ENCODE measurements at places on chromosomes 11 and 22.
A peak's percentile ranks its signal among the peaks of the same experiment; 100 is the strongest.

DNA sequence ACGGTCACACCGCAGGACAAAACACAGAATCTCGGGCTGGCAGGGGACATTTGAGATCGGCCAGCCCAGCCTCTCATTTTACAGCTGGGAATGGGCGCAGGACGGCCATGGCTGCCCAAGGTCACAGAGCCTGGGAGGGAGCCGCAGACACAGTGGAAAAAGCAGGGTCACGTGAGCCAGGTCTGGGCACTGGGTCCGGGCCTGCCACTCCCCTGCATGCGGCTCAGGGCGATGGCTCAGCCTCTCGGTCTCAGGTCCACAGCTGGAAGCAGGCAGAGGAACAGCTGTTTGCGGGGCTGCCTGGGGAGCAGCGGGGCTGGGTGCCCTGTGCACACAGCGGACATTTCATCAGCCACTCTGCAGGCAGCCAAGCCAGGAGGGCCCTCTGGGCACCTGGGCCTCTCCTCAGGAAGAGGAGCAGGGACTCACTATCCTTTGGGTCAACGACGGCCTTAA is 10.4 kb upstream of the PPARA start:
- DNase-seq, result peak; percentile 63

GRCh38 chr22:25012741-25013143 is 60.2 kb downstream of the KIAA1671 start:
- no peak for DNase-seq

DNA sequence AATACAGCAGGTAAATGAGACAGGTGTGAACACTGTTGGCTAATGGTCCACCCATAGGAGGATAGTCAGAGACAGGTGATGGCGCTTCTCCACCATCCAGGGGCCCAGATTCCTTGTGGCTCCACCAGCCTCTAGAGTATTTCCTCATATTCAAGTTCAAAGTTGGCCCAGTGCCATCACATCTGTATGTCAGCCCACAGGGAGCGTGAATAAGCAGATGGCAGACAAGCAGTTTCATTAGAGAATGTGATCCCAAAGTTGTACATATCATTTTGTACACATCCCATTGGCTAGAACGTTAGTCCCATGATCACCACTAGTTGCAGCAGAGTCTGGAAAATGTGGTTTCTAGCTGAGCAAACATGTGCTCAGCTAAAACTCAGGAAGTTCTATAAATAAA is 11.0 kb upstream of the CWF19L2 start:
- DNase-seq, result no peak

GRCh38 chr22:41557401-41558240 is 3.2 kb upstream of the CSDC2 start:
- DNase-seq, result peak; percentile 90

GRCh38 chr22:44497218-44497904 is 672 bp downstream of the RTL6 start:
- peak; percentile 51 for DNase-seq

DNA sequence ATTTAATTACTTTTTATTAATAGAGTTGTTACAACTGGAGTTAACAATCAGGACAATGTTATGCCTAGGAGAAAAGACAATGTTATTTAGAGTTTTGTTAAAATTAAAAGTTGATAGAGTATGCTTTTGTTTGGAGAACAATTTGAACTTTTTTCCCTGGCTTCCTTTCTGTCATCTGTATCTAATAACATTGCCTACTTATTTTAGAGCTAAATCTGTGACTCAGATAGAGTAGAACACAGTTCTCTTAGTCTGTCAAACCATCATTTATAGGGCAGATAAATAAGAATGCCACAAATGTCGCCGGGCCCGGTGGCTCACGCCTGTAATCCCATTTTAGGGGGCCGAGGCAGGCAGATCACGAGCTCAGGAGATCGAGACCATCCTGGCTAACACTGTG is 28.9 kb upstream of the YAP1 start:
- no peak for DNase-seq

DNA sequence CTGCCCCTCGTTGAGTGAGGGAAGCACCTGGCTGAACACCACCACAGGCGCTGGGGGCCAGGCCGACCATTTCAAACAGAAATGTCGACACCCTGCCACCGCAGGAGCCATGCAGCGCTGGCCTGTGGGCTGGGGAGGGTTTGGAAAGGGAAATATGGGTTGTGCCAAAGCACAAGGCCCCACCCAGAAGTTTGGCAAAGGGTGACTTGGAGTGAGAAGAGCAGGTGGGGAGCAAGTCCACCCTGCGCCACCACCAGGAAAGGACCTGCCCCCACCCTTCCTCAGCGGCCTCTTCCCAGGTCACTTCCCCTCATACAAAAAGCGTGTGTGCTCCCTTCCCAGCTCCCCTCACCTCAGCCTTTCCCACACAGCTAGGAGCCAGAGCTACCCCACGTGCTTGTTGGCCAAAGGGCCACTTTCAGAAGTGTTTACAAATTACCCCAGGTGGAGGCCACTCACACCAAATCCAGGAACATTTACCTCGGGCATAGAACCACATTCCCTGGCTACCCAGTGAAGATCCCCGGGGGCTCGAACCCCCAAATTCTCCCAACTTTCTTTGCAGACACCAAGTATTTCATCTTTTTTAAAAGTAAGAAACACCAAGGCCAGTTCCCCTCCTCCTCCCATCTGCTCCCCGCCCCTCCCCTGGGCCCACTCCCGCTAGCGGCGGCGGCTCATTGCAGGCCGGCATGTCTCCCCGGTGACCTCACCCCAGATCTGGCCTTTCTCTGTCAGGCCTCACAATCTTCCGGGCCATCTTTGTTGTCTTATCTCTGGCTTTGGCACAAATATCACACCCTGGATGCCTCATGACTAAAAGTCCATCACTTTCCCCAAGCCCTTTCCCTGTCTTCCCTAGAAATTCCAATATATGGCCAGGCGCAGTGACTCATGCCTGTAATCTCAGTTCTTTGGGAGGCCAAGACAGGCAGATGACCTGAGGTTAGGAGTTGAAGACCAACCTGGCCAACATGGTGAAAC is 20.5 kb upstream of the SCGB1A1 start:
- peak; percentile 70 for DNase-seq

GRCh38 chr11:133896642-133897330 is 51.5 kb upstream of the SPATA19 start:
- DNase-seq, result no peak

DNA sequence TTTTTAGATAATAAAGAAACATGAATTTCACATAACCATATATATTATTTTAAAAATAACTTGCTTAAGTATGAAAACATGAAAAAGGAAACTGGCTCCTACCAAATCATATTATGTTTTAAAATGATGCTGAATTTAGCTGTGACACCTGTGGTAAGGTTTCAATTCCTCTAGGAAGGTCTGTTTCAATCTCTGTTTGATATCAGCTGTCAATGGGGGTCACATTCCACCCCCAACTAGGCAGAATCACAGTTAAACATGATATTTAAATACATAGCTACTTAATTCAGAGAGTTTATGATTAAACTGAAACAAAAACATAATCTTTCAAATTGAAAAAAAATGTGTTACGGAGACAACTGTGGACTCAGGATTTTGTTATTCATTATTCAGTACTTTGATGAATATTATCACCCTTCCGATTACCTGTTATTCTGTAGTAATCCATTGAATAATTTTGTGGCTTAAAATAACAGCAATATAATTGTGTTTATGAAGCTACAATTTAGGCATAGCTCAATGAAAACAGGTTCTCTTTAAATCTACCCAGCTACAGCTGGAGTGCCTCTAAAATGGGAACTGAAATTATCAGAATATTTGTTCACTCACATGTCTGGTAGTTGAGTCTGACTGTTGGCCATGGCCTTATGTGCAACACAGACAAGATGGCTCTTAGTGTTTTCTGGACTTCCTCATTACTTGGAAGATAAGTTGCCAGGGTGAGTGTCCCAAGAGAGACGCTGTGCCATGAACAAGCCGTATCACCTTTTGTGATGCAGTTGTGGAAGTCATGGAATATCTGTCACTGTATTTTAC is 244.6 kb upstream of the ANO3 start:
- DNase-seq, result no peak

DNA sequence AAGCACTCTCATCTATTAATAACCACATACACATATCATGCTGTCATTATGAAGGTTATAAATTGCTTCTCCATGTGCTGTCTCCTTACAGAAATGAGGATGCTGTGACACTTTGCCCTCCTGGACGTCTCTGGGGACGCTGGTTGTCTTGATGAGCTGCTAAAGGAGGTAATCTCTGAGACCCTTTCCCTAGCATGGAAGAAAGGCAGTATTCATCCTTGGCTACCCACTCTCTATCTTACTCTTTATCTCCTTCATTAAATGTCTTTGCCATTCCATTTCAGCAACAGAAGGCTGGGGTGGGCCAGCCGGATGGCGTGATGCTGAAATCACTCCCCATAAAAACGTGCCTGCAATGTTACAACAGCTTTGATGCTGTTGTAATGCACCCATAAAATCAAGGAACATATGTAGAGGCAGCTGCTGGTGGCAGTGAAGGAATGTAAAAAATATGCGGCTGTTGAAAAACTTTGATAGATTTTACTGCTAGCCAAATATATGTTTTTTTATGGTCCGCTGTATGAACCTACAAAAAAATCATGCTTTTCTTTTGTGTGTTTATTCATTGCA is 715.1 kb upstream of the API5 start:
- DNase-seq, result no peak

GRCh38 chr22:30266445-30267381 is at the start of gene OSM:
Gene OSM, minus strand, starts transcription at chr22:30266851. Its CDS starts 52 bp downstream, at chr22:30266799.
- DNase-seq, result peak; percentile 88

DNA sequence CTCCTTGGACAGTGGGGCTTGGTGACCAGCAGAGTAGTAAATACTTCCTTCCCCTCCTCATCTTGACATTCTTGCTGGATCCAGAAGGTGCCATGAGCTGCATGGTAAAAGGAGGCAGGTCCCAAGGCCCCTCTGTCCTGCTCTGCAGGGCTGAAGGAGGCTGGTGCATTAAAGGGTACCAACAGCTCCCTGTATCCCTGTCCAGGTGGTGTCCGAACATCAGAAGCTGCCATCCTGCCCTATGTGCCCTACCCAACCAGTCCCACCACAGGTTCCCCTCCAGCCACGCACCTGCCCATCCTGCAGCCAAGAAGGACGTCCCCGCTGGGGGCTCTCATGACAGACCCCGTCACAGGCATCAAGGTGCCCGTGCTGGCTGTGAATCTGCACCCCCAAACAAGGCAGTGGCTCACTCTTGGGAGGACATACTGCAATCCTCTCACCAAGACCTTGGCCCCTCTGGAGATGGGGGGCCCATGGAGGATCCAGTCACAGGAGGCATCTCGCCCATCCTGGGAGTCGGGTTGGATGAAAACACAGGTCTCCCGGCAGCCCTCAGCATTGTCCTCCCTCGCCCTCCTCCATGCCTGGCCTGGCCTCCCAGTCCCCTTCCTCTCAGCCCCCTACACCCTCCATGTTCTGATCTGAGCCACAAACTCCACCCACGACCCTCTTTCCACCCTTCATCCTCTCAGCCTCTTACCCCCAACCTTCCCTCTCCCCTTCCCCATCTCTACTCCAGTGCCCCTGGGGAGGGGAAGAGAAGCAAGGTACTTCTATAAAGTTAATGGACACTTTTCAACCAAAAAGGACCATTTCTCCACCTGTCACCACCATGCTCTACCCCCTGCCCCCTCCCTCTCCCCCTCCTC is 55.1 kb downstream of the BTG4 start:
- no peak for DNase-seq

GRCh38 chr22:33054001-33054675 is 4.0 kb downstream of the SYN3 start:
- DNase-seq, result no peak

GRCh38 chr11:102194990-102195389 is 84.7 kb downstream of the YAP1 start:
- DNase-seq, result no peak

DNA sequence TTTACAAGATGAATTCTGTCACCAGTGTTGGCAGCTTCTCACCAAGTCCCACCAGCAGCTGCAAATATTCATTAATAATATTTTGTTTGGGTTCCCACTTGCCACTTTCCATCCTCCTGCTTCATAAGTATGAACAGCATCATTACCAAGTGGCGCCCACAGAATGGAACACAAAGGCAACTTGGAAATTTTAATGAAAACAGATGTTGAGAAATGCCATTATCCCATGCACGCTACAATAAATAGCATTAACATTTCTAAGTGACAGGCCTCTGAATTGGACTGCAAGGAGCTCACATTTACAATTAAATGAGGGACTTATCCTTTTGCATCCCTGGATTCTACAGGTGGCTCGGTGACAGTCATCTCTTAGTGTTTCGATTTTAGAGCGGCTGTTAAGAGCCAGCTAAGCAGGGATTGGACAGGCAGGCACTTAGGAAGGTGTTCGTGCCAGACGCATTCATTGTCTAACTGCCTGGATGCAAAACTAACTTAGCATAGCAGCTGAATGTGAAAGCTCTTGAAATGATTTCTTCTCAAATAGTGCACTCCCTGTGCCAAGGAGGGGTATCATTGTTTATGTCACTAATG is 170.3 kb downstream of the KIRREL3 start:
- no peak for DNase-seq

DNA sequence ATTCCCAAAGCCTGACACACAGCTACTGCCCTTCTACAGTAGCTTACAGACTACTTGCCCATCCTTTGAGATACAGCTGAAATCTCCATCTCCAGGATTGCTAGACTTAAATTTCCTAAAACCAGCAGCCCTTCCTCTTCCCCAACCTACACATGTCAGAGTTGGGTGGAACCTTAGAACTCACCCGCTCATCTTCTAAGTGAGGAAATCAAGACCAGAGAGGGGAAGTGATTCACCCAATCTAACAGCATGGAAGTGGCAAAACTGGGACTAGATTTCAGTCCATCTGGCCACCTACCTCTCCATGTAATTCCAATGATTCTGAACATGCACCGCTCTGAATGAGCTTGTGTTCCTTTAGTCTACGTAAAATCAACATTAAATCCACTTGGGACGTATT is 1.0 kb upstream of the TMEM86A start:
- no peak for DNase-seq

DNA sequence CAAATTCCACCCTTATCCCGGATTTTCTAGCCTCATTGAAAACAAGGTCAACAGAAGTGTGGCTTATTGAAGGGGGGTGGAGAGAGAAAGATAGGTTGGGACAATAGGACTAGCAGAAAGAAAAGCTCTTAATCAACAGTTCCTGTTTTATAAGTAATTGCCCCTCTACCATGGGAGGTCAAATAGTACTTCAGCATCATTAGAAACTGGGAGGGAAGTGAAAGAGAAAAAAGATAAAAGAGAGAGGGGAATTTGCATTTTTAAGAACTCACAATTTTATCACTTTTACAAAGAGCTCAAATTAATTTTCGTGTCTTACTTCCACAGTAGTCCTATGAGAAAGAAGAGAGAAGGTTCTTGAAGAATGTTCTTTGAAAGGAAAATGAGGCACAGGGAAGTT is 89.2 kb downstream of the AMOTL1 start:
- no peak for DNase-seq

DNA sequence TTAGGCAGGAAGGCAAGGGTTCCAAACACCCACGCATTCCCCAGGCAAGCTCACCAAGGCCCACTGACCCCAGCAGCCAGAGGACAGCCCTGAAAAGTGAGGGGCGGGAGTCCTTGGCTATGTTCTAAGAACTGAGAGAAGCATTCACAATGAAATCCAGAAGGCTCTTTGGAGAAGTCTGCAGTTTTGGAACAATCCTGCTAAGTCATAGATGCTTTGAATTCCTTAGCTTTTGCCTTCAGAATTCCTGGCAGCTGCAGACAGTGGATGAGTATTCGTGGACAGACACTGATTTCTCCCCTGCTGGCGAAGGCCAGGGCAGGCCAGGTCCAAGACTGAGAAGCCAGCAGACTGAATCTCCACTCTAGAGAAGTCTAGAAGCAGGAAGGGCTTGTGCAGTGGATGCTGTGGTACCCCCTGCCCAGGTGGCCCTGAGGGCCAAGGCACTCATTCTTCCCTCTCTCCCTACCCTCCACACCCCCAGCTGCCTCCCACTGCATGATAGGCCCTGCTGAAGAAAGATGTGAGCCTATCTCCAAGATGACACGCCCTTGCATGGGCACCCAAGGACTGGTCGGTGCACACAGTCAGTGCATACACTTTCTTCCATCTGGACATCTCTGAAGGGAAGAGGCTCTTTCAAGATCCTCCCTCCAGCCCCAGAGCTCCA is 133.2 kb upstream of the TEAD1 start:
- DNase-seq, result no peak

Measured in Right ventricle myocardium superior (tissue), 1 donor.